ENCODE measurements at places on chromosomes 3 and 15.

- no peak for DNase-seq
These were observed 218.6 kb downstream of the THSD4 start for GRCh38 chr15:71333839-71334238.

- DNase-seq, result no peak
These were observed 54.4 kb downstream of the ISG20 start for GRCh38 chr15:88693191-88693590.

- no peak for DNase-seq
These were observed 210.8 kb upstream of the ARHGEF26 start for GRCh38 chr3:153910387-153910786.

DNA sequence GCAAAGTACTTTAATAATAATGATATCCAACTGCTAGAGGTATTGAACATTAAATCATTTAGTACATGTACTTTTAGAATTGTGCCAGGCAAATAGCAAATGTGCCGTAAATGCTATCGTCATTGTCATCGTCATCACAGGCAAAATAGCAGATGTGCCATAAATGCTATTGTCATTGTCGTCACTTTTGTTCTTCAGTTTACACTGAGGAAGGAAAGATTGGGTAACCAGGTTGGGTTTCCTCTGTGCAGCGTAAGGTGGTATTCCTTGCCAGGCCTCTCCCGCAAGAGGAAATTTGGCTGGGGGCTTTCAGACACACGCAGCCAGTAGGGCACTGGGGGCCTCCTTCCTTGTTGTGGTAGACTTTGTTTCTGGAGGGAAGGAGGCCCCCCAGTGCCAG lies 26.4 kb downstream of the ABHD17C start:
- DNase-seq, result no peak

GRCh38 chr3:2856138-2857133 lies 253.7 kb downstream of the IL5RA start:
- DNase-seq, result no peak

DNA sequence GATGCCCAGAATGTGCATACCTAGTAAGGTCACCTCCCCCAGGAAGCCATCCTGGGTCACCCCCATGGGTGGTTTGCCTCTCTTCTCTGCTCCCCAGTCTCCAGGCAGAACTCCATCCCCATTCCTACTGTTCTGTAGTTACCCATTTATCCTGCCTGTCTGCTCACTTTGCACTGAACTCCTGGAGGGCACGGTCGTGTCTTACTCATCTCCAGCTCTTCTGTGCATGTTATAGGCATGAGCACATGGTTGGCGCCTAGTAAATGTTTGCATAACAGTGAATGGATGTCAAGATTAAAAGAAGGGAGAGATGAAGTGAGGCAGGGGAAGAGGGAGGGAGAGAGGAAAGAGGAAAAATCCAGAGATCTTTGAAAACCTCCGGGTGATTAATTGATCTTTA lies 208.4 kb upstream of the TRIM42 start:
- DNase-seq, result no peak

GRCh38 chr3:5442106-5442785 lies 254.7 kb downstream of the EDEM1 start:
- no peak for DNase-seq

GRCh38 chr3:4061195-4061594 lies 242.0 kb upstream of the SETMAR start:
- no peak for DNase-seq

DNA sequence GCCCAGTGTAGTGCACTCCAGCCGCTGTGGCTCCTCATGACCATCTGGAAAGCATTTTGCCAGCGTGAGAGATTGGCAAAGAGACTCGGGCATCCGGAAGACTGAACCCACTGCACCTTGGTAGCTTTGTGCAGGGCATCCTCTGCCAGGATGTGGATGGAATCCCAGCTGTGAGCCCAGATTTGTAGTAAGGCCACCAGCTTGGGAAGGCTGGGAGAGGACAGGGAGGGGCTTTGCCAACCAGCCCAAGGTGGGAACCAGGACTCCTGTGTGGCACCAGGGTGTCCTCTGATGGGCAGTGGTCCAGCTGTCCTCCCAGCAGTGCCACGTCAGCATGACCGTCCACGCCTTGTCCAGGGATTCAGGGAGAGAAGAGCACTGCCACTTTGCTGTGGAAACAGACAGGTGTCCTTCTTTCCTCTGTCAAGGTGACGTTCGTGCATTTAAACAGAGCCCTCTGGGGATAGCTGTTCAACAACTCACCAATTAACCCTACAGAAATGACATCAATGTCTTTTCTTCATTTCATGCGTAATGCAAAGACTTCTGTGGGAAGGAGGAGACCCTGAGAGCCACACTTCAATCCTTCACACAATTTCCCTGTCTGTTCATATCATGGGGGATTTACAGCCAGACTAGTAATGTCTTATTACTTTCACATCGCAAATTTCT lies 19.1 kb downstream of the KLF15 start:
- DNase-seq, result no peak

- no peak for DNase-seq
These were observed 61.3 kb downstream of the CGNL1 start for GRCh38 chr15:57437564-57437963.

- no peak for DNase-seq
These were observed 3.0 kb downstream of the RPL32 start for GRCh38 chr3:12838179-12838965.

- DNase-seq, result no peak
These were observed 3.8 kb upstream of the PCOLCE2 start for GRCh38 chr3:142892714-142893113.

- DNase-seq, result no peak
These were observed 8.4 kb upstream of the PLA2G4D start for GRCh38 chr15:42102646-42103235.

- DNase-seq, result no peak
These were observed 60.6 kb downstream of the FGD5 start for GRCh38 chr3:14879211-14879874.

Data from glomerular endothelial cell (primary cell).